ENCODE measurements at places on chromosomes 4 and X. TPM values are rescaled to one million over a fixed set of nuclear protein-coding genes. Genes with fewer than 3 reads are reported as not detected.

MAGEA10 gene
- total RNA-seq = not detected

ZFYVE28 gene
- 8.2 TPM for total RNA-seq

TLR3 gene
- total RNA-seq = 8.1 TPM

HPGD gene
- total RNA-seq = 0.26 TPM

FAM9B gene
- total RNA-seq = not detected

SYN1 gene
- total RNA-seq = 0.17 TPM

CTAG1A gene
- total RNA-seq = not detected

SLC35A2 gene
- total RNA-seq = 8.5 TPM

LIMCH1 gene
- 2.8 TPM for total RNA-seq

TXK gene
- total RNA-seq = 0.66 TPM

ITGB1BP2 gene
- 0.51 TPM for total RNA-seq

VCX gene
- not detected for total RNA-seq

DAPP1 gene
- not detected for total RNA-seq

All from fibroblast of lung (primary cell).